ENCODE measurements at places on chromosomes 3 and 15.
A peak's percentile ranks its signal among the peaks of the same experiment; 100 is the strongest.

DNA sequence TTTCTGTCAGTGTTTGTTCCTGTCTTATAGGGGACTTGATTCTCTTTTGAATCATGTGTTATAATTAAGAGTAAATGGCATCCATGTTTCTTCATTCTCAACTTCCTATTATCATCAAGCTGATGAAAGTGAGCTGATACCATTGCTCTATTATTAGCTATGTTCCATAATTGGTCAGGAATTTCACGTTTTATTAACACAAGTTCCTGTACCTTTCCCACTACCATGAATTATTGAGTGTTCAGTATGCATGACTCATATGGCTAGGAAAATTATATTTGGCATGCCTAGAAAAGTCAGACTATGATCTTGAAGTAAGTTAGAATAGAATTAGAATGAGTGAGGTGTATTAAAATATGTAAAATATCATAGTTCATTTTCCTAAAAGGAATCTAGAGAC lies 278.9 kb upstream of the LRRC3B start:
- DNase-seq = no peak

DNA sequence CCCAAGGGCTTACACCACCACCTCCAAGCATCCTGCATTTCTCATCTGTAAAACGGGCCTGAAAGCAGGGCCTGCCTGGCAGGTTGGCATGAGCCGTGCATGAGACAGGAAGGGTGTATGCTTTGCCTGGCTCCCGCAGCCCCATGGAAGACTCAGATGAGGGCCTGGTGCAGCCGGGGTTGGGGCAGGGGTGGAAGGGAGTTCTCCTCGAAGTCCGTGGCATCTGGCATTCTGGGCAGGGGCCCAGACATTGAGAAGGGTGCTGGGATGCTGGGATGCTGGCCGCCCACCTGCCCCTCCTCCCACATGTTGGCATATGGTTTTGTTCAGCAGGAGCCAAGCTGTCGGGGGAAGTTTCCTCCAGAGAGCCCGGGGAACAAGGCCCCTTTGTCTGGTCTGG lies 13.0 kb upstream of the FBLN2 start:
- DNase-seq = no peak

- peak; percentile 48 for DNase-seq
Observed at GRCh38 chr15:77634266-77634962, 1.7 kb upstream of the LINGO1 start.

GRCh38 chr15:29538044-29538443 lies 268.4 kb upstream of the NSMCE3 start:
- no peak for DNase-seq

DNA sequence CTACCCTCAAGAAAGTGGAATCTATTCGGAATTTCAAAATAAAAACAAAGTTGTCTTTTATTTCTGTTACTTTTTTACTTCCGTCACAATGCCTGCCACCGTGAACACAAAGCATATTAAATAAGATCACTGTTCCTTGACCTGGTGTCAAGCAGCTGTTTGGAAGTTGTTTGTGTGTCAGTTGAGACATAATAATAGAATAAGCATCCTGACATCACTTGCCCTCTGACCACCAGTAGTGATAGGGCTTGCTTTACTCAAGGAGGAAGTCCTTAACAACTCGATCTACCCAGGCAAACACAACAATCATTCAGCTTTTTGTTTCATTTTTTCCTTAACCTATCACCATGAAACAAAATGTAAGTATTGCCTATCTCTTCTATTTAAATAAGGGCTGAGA lies 454.4 kb upstream of the RASGRP1 start:
- DNase-seq = no peak

Measured in NCI-H1417 (cell line).